ENCODE measurements at places on chromosomes 5 and 9.

GRCh38 chr9:71955300-71955915 is 44.0 kb downstream of the C9orf85 start:
- DNase-seq, result no peak

DNA sequence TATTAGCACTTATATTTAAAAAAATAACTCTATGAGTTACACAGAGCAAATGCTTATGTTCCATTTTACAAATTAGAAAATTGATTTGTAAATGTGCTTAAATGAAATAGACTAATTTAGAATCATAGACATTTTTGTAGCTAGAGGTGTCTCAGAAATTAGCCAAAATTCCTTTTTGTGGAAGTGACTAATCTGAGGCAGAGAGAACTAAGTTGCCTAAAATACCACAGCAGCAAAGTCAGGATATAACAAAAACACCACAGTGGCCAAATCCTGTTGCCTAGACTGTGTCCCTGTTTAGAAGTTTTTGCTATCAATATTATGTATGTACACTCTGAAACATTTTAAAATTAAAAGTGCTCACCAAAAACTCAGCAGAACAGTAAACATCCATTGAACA is 18.7 kb downstream of the ADAMTSL1 start:
- DNase-seq, result no peak

DNA sequence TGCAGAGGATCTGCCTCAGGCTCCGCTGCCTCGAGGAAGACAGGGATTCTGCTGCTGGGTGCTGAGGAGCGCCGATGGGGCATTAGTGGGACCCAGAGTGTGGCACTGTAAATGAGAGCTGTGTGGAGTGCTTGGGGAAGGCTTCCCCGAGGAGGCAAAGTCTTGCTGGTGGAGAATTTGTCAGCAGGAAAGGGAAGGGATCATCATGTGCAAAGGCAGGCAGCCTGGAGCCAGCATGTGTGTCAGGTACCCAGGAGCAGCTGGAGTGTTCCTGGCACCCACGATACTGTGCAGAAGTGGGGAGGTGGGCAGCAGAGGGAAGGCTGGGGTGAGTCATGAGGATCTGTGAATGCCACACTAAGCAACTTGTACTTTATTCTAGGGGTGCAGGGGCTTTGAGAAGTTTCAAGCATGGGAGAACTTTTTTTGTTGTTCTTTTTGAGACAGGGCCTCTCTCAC is 12.3 kb downstream of the B4GALT7 start:
- DNase-seq, result no peak

DNA sequence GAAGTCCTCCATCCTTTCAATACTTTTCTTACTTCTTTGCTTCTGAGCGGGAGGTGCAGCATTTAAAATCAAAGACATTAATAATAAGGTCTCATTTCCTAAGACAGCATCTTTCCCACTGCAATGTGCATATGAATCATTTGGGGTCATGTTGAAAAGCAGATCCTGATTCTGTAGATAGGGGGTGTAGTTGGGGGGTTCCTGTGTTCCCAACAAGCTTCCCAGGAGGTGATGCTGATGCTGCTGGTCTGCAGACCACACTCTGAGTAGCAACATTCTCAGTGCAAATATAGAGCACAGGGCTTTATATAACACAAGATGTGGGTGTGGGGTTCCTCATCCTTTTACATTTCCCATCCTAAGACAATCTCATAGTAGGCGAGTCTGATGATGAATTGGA is 126.5 kb upstream of the PALM2AKAP2 start:
- no peak for DNase-seq

DNA sequence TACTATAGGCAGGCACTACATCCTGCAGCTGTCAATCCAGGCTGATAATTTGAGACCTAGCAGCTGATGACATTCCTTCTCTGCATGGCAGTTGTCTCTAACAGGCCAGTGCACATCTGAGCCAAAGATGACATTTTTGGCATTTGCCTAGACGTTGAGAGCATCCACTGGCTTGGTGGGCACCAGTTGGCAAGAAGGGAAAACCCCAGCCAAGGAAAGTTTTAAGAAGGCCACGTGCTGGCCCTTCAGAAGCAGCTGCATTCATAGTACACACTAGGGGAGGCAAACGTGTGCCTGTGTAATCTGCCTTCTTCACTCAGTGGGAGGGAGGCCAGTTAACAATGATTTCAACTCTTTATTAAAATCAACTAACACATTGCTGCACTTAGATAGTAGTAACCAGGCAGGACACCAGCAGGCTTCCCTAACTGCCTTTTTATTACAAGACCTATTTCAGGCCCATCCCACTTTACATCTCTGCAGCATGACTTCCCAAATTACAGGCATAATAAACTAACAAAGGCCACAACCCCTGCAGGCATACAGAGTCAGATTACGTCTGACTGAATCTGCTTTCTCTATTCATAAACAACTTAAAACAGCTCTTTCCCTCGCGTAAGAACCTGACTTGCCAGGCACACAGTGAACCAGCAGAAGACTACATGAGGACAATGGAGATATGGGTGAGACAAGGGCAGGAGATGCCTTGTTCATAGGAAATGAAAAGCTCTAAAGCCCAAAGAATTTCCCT is 576.3 kb downstream of the PDE4D start:
- DNase-seq, result no peak

- DNase-seq, result no peak
These were observed 66.4 kb upstream of the PPP2R2B start for GRCh38 chr5:146944764-146945616.

DNA sequence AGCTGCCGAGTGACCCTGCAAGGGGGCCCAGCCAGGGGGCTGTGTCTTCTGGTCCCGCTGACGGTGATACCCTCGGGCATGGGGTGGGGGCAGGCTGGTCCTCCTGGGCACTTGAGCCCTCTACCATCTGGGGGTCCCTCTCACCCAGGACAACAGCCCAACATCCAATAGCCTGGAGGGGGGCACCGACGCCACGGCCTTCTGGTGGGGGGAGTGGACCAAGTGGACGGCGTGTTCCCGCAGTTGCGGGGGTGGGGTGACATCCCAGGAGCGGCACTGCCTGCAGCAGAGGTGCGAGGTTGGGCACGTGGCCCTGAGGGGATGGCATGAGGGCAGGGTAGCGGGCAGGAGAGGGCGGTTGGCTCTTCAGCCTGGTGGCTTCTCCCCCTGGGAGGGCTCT is 2.8 kb downstream of the ADAMTSL2 start:
- no peak for DNase-seq

- DNase-seq, result no peak
These were observed 47.7 kb downstream of the FYB1 start for GRCh38 chr5:39171647-39172046.
